Amygdala (tissue), 56 donors: ENCODE measurements at places on chromosomes 11 and 22.

GRCh38 chr11:11117730-11118129, 235.3 kb downstream of the CSNK2A3 start:
- no peak for DNase-seq

- DNase-seq = no peak
These were observed 7.7 kb downstream of the UBASH3B start for GRCh38 chr11:122663056-122663740.

GRCh38 chr11:133943950-133944698, 12.6 kb downstream of the IGSF9B start:
- no peak for DNase-seq

- DNase-seq = no peak
These were observed 86.7 kb downstream of the TBC1D22A start for GRCh38 chr22:46849101-46849500.

DNA sequence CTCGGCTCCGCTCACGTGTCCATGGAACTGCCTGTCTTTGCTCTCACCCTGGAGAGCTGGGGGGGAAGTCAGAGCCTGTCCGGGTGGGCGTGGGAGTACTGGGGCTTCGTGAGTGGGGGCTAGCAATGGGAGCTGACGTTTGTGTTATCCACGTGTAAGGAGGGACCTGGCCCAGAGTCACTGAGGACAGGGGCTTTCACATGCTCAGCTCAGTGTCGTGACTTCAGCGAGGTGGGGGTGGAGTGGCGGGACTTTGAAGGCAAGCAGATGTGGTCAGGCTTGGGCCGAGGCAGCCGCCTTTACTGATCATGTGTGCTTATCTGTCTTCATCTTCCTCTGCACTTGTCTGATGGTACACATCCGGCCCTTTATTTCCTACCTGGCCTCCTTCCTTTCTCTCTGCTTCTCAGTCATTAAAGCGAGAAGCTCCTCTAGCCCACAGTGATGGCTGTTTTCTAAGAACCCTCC, 113.1 kb upstream of the NNMT start:
- no peak for DNase-seq

GRCh38 chr11:111225881-111226280, 19.6 kb upstream of the POU2AF2 start:
- DNase-seq = no peak

GRCh38 chr22:43852573-43853327, 9.6 kb downstream of the SULT4A1 start:
- DNase-seq = no peak

- no peak for DNase-seq
These were observed 379.3 kb downstream of the INSC start for GRCh38 chr11:15493921-15494620.

- no peak for DNase-seq
These were observed 546 bp downstream of the DRAP1 start for GRCh38 chr11:65919573-65920371.

DNA sequence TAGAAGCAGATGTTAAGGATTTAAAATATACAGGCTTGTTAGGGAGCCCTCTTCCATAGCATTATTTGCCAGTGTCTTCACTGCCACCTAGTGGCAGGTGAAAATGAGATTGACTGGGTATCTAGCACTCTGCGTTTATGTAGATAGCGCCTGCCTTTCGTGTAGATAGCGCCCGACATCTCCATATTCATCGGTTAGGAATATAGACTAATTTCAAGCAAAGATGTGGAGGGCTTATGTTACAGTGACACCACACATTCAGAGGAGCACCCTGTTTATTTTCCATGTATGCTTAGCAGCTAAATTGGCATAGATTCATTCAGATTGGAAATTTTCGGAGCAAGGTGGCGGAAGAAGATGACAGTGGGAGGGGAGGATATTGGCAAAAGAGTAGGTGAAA, 72.0 kb downstream of the SLC5A12 start:
- peak; percentile 6 for DNase-seq

DNA sequence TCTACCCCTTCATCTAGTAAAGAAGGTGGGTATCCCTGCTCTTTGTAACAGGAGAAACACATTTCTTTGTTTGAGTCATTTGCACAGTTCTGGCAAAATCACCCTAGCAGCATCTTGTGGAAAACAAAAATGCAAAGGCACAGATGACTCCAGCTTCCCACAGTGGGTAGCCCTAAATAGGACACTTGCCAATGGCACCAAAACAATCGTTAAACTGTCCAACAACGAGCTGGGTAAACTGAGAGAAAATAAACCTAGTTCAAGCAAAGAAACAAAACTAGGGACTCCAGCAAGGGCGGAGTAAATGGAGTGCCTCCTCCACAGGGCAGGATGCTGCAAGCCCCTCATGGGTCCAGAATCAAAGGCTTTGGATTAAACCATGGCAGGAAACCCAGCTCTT, 239.5 kb downstream of the NTM start:
- DNase-seq = no peak

- no peak for DNase-seq
These were observed 26.2 kb upstream of the GCAT start for GRCh38 chr22:37781434-37782059.

GRCh38 chr11:59918987-59919589, 19.1 kb upstream of the OOSP1 start:
- no peak for DNase-seq

DNA sequence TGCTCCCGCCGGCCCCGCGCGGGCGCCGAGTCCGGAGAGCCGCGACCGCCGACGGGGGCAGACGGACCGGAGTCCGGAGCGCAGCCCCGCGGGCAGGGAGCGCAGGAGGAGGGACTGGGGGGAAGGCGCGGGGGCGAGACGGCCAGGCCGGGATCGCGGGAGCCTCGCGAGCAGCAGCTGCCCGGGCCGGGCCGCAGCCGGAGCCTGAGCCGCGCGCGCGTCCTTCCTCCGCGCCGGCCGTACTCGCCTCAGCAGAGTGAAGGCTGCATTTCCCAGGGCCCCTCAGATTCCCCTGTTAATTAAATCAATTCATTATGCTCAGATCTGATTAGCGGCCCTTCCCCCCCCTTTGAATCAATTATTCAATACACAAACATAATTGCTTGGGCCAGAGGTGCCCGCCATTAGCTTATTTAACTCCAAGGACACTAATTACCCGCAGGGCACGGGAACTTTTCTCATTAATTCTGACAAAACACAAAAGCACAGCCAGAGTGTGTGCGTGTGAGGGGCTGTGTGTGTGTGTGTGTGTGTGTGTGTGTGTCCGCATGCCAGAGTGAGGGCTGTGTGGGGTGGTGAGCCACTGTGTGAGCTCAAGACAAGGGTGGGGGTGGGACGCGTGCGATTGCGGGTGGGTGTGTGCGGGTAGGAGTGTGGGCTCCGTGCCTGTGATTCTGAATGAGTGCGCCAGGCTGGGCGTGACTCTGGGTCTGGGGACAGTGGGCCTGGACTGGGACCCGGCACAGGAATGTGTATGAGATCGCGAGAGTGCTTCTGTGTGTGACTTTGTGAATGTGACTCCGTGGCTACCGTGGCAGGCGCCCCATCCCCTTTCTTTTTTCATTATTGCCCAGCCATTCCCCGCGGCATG, 5.1 kb upstream of the LMO1 start:
- DNase-seq = no peak

DNA sequence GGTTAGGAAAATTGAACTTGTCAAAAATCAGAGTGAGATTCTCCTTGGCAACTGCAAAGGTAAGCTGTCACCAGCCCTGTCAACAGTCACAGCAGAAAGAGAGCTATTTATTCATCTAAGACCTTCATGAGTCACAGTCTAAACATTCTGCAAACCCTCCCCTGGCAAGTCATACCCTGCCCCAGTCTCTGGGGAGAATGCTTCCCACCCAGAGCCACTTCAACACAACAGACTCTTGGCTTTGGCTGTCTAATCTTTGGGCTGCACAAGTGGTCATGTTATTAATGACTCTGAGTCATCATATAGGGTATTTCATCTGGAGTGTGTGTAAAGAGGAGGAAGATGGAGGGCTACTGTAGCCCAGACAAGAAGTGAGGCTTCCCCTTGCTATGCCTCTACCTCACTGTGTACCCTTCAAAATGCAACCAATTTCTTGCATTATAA, 153.4 kb downstream of the CCDC34 start:
- DNase-seq = no peak

- DNase-seq = no peak
These were observed 10.5 kb upstream of the MS4A2 start for GRCh38 chr11:60077981-60078380.

DNA sequence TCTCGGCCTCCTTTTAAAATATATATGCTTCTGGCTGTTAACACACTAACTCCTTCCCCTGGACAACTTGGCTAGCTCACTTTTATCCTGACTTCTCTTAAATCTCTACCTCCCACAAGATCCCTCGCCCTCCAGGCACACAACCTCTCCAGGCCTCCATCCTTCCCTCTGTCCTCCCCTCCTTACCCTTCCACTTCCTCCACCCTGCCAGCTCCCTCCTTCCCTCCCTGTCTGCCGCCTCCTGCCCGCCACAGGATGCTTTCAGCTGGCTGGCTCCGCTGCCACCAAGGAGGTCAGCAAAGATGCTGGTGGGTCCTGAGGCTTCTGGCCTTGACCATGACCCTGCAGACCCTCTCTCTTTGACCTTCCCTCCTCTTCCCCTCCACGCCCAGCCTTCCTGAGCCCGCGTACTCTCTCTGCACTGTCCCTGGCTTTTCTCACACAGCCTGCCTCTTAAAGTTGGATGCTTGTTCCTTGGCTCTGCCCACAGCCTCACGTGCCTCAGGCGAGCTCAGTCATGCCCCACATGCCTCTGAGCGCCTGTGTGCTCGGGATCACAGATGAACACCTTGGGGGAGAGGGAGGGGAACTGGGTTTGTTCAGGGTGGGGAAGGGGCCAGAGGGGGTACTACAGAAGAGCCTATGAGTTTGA, 6.7 kb downstream of the NFAM1 start:
- DNase-seq = no peak

GRCh38 chr11:16911658-16912057, 102.6 kb downstream of the PLEKHA7 start:
- DNase-seq = no peak

- no peak for DNase-seq
These were observed 12.1 kb upstream of the BBOX1 start for GRCh38 chr11:27028561-27028965.

GRCh38 chr11:117818041-117818873, 6.3 kb downstream of the FXYD2 start:
- DNase-seq = no peak

DNA sequence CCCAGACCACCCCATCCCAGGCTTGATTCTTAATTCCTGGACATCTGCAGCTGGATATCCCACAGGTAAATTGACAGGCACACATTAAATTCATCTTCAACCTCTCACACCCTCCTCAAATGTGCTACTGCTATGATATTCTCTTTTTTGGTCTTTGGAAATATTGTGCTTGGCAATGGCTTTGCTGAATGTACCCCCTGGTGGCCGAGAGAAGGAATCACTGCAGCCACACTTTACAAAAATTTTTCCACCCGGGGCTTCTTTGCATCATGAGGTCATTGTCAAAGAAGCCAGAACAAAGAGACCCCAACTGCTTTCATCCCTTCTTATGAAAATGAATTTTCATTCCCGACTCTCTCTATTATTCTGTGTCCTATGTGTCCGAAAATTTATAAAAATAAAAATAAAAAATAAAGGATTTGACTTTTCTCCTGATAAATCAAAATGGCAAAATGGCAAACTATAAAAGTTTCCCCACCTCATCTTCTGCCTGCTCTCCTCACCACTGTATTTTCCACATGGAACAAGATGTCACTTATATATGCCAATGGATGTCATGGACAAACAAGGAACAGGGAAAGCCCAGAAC, 15.0 kb upstream of the CYB5R2 start:
- no peak for DNase-seq

GRCh38 chr11:10777806-10778205, 26.8 kb downstream of the CTR9 start:
- no peak for DNase-seq
